Fibroblast of lung (primary cell): ENCODE measurements at places on chromosomes 7 and 10.

- peak; percentile 28 for DNase-seq
Measured at GRCh38 chr7:117673367-117673766, 193.5 kb downstream of the CFTR start.

DNA sequence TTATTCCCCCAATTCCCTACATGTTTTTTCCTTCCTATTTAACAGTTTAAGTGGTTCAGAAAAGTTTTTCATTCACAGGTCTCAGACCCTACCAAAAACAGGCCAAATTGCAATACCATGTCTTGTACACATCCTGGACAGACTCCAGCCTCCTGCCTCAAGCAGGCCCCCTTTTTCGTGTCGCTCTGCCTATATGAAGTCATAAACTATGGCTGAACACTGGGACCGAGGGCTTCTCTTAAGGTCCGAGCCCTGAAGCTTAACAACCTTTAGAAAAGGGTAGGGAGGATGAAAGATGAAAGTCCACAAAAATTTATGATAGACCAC, 1.4 kb downstream of the FBXW4 start:
- DNase-seq, result peak; percentile 71

DNA sequence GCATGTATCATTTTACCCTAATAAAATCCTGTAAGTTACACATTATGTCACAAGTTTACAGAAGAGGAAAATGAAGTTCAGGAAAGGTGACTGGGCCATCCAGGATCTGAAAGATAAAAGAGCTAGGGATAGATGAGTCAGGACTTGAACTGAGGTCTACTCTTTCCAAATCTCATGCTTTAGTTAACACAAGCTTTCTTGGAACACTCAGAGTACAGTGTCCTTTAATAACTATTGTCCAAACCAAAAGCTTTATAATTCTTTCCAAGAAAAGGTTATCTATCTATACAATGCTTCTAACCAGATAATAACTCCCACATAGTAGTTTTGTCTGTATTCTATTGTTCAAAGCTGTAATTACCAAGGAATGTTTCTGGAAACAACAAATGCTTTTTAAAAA, 164.6 kb downstream of the LRRN3 start:
- DNase-seq, result no peak

GRCh38 chr7:151251328-151251688, 2.8 kb upstream of the SMARCD3 start:
- DNase-seq, result no peak

- DNase-seq, result no peak
Measured at GRCh38 chr7:82821037-82821436, 341.6 kb downstream of the PCLO start.

DNA sequence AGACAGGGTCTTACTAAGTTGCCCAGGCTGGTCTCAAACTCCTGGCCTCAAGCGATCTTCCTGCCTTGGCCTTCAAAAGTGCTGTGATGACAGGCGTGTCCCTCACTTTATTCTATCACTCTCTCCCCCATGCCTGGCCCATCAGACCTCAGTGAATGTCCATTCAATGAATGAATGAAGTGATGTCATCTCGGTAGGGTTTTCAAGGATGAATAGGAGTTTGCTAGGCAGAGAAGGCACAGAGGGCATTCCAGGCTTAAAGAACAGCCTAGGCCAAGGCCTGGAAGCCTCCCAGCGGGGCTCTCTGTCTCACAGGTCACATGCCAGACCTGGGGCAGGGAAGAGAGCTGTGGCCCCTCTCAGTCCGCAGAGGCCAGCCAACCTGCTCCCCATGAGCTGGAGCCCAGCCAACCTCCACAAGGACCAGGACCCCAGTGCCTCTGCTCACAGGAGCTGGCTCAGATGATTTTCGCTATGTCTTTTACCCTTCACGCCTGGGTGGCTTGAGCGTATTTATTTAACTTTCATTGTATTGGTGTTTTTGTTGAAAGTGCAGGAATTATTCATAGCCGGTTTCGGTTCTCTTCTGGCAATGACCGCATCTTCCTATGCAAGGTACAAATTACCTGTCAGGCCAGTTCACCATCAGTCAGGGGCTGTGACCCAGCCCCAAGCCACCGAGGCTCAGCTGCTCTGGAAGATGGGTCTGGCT, 11.8 kb upstream of the TNRC18 start:
- no peak for DNase-seq

DNA sequence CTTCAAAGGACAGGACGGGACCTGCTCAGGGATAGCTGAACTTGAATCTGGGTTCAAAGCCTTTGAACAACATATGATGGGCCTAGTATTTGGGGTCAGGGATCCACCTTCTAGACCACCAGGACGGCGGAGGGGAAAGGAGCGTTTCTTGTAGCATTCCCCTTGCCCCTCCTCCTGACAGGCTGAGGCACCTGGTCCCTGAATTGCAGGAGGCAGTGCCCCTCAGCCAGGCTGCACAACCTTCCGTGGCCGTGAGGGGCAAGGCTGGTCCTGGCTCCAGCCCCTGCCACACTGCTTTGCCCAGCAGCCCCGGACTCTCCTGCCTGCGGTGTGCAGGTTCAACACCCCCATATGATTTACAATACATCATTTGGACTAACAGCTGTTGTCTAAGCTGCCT, 58.1 kb downstream of the INSIG1 start:
- no peak for DNase-seq

DNA sequence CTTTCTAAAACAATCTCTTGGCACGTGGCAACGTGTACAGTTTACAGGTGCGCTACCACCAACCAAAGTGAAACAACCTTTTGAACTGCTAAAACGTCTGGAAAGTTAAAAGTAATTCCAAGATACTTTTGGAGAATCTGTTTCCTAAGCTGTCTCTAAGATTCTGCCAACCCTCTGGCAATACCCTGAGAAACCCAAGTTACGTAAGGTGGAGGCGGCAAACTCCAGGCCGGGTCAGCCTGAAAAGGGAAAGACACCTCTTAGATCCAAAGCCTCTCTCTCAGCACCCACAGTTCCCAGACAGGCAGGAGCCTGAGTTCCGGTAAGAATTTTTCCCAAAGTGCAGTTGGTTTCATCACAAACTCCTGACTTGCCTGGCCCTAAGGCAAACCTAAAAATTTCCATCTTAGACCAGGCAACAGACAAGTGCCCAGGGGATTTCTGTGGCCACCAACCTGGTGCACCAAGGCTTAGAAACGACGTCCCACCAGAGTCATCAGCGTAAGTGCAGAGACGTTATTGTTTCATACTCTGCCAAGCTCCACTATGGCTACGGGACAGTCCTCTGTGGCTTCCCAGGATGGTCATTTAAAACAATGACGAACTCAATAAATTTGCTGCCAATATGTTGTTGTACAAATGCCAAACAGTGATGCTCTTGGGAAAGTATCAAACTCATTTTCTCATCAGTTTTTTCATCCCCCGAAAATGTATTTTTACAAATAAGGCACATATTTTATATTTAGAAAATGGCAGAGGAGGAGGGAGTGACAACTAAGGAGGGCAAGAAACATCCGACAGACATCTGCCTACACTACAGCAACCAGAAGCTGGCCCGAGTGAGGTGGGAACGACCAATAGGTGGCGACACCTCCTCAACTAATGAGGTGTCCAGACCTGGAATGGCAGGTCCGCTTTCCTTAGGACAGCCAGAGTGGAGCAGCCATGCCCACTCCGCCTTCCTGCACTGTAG, 205.8 kb upstream of the FRMD4A start:
- DNase-seq, result peak; percentile 77

- no peak for DNase-seq
Measured at GRCh38 chr10:31087851-31088250, 56.2 kb upstream of the ZNF438 start.
